ENCODE measurements at places on chromosomes 1 and 21.

DNA sequence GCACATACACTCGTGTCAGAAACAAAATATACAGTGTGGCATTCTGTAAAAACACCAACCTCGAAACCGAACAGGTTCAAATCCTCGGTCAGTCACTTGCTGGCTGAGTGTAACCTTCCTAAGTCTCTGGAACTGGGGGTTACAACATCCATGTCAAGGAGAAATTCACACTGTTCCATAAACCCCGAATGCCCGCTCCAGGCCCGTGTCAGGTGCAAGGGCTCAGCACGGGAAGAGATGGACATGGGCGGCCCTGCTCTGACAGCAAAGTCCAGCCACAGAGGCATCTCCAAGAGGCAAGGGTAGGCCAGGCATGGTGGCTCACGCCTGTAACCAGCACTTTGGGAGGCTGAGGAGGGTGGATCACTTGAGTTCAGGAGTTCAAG lies 79.5 kb downstream of the SLC66A1 start:
- no peak for DNase-seq

GRCh38 chr1:24199291-24199900 lies 12.3 kb upstream of the IFNLR1 start:
- DNase-seq, result peak; percentile 72

DNA sequence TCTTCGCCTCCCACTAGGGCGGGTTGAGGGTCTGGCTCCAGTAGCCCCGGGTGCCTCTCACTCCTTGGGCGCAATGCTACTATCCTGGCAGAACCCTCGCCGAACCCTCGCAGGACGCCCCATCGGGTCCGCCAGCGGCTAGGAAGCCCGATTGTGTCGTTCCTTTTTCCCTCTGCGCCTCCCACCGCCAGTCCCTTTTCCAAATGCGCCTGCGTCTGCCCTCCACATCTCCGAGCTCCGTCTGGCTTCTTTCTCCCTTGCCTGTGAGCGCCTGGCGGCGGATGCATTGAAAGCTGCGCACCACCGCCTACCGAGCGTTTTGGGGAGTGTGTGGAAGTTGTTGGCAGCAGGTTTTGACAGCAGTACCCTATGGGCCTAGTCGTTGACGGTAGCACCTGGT lies 1.0 kb upstream of the DIRAS3 start:
- DNase-seq, result no peak

- DNase-seq, result no peak
These were observed 691 bp upstream of the KIFAP3 start for GRCh38 chr1:170075186-170075585.

GRCh38 chr1:235855811-235856429 lies 10.8 kb downstream of the LYST start:
- DNase-seq, result no peak

DNA sequence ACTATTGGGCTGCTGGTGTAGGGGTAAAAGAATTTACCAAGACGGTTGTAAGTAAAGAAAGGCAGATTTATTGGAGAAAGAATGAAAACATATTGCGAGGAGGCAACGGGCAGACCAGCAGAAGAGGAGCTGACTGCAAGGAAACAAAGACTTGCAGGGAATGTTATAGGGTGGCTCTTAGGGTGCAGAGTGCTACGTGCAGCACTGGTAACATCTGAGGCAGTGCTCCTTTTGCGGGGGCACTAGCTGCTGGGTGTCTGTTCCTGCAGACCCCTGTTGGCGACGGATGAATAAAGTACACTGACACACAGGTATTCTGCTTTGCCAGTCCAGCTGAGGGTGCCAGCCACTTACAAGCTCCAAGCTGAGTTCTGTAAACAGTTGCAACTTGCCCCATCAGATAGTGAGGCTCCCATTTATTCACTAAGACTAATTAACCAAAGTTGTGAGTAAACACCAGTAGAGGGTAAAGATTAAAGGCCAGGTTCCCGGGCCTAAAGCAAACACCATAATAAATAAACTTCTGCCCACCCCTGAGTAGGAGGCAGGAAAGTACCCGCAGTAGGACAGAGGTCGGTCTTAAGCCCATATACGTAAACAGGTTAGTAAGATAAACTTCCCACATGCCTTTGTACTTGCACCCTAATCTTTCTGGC lies 140.2 kb upstream of the KCNK1 start:
- no peak for DNase-seq

DNA sequence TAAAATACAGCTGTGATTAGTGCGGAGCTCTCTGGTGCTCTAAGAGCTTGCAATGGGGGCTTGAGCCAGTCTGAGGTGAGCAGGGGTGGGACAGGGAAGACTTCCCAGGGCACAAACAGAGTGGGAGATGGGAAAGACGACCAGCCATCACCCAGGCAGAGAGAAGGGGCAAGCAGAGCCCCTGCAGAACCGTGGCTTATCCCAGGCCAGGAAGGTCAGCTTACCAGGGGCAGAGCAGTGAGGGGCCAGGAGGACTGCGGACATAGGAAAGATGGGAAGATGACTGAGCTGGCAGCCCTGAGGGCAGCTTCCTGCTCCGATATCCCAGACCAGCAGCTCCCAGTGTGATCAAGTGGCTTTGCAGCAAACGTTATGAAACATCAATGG lies 55.4 kb upstream of the IFFO2 start:
- DNase-seq, result no peak

DNA sequence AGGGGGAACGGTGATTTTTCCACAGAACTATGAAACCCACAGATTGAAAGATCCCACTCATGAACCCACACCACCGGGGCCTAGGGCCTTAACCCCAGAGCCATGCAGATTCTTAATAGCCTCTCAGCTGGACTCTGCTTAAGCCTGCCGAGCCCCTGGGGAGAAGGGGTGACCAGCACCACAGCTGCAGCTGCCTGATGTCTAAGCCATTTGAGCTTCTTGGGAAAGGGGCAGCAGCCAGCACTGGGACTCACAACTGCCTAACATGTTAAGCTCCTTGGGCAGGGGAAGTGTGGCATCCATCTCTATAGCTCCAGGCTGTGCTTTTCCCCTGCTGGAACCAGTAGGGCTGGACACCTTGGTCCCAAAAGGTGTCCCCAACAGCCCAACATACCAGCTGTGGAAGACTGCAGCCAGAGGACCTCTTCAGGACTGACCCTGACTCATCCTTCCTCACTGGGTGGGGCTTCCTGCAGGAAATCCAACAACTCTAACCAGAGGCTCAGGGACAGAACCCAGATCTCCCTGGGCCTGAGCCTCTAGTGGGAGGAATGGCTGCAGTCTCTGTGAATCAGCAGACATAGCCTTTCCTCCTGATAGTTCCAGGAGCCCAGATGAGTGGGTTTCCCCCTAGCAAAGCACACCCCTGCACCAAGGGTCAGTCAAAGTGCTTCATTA lies 34.6 kb upstream of the FMO3 start:
- DNase-seq, result no peak

DNA sequence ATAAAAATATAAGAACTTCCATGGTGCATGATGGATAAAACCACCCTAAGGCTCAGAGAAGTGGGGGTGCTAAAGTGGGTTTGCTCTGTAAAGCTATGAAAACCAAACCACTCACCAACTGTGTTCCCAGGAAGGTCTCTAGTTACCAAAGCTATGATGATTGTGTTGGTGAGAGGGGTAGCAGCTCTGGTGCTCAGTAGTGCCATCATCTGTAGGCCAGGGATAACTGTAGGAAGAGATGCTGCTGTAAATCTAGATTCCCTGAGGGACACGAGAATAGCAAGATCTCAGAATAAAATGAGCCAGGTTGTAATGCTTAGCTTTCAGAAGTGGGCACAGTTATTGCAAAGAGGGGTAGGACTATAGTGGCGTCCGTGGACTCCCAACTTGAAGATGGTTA lies 124.5 kb downstream of the GREM2 start:
- no peak for DNase-seq

- no peak for DNase-seq
These were observed 166.8 kb downstream of the BACH1 start for GRCh38 chr21:29465546-29465945.

GRCh38 chr1:203649999-203650836 lies 23.6 kb downstream of the ATP2B4 start:
- peak; percentile 46 for DNase-seq

- DNase-seq, result no peak
These were observed 21.1 kb upstream of the ZRANB2 start for GRCh38 chr1:71101839-71102376.

- no peak for DNase-seq
These were observed 690.7 kb downstream of the NCAM2 start for GRCh38 chr21:21688889-21689288.

- peak; percentile 63 for DNase-seq
These were observed 34.1 kb downstream of the BMP8A start for GRCh38 chr1:39525366-39526165.

- no peak for DNase-seq
These were observed 42.8 kb downstream of the CLDN14 start for GRCh38 chr21:36436829-36437744.

- DNase-seq, result peak; percentile 70
These were observed 22.9 kb downstream of the ATP2B4 start for GRCh38 chr1:203649551-203649998.

DNA sequence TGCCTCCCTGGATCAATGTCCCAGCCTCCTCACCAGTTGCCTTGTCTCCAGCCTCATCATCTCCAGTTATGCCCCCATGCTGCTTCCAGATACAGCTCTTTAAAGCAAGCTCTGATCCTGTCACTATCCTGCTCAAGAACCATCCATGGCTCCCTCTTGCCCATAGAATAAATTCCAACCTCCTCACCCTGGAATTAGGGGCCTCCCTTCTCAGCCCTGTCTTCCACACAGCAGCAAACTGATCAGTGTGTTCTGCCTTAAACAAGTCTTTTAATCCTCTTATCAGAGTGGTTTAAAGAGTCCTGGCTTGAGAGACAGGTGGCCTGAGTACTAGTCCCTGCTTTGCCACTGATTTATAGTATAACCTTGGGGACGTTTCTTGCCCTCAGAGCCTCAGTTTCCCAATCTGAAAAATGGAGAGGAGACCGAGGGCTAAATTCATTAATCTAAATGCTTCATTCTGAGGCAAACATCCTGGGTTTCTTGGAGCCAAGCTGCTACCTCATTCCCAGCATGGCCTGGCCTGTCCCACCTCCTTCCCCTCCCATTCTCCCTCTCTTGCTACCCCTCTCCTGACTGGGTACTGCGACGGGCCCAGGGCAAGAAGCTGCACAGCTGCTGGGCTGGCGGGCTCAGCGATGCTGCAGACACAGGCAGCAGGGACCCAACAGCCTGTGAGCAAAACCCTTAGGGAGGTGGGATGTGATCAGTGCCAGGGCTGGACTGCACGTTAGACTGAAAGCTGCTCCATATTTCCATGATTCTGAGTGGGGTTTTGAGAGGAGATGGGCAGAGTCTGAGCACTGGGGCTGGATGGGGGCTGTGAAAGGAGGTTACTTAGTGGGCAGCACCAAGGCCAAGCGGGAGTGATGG lies 221.4 kb downstream of the PTPRU start:
- DNase-seq, result no peak

- DNase-seq, result no peak
These were observed 2.6 kb upstream of the RAB7B start for GRCh38 chr1:206005778-206006180.

DNA sequence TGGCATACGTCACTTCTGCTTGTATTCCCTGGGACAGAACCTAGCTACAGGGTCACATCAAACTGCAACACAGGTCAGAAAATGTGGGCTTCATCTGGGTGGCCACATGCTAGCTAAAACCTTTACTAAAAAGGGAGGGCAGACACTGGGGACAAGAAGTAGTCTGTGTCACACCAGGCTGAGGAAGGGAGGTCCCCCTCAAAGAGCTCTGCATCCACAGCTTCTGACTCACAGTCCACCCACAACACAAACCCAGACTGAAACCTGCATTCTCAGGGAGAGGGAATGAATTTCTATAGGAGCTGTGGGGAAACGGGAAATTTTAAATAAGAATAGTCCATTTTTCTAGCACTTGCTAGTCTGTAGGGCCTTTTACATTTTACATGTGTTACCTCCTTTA lies 16.2 kb downstream of the OLIG2 start:
- DNase-seq, result no peak

DNA sequence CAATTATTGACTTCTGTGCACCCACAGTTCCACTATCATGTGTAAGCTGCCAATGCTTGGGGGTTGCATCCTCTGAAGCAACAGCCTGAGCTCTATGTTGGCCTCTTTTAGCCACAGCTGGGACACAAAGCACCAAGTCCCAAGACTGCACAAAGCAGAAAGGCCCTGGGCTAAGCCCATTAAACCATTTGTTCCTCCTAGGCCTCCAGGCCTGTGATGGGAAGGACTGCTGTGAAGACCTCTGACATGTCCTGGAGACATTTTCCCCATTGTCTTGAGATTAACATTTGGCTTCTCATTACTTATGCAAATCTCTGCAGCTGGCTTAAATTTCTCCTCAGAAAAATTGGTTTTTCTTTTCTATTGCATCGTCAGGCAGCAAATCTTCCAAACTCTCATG lies 123.7 kb upstream of the DEPDC1 start:
- no peak for DNase-seq

GRCh38 chr1:68103011-68103545 lies 52.7 kb upstream of the DIRAS3 start:
- no peak for DNase-seq

- peak; percentile 68 for DNase-seq
These were observed 7.6 kb downstream of the EFHD2 start for GRCh38 chr1:15417059-15417934.

DNA sequence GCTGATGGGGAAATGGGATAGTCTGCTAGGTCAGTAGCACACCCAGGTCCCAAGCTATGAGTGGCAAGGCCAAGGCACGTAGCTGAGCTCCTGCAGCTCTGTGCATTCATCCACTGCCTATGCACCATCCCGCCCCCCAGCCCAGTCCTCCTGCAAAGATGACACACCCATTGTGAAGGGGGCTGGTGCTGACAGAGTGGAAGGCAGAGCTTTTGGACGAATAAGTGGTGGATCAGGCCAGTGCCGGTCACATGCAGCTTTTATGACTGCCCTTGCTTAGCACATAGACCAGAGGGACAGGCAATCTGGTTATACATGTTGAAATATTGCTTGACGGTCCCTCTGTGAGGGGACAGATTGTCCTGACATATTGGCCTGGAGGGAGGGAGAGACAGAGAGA lies 494.3 kb downstream of the PTPRU start:
- no peak for DNase-seq

DNA sequence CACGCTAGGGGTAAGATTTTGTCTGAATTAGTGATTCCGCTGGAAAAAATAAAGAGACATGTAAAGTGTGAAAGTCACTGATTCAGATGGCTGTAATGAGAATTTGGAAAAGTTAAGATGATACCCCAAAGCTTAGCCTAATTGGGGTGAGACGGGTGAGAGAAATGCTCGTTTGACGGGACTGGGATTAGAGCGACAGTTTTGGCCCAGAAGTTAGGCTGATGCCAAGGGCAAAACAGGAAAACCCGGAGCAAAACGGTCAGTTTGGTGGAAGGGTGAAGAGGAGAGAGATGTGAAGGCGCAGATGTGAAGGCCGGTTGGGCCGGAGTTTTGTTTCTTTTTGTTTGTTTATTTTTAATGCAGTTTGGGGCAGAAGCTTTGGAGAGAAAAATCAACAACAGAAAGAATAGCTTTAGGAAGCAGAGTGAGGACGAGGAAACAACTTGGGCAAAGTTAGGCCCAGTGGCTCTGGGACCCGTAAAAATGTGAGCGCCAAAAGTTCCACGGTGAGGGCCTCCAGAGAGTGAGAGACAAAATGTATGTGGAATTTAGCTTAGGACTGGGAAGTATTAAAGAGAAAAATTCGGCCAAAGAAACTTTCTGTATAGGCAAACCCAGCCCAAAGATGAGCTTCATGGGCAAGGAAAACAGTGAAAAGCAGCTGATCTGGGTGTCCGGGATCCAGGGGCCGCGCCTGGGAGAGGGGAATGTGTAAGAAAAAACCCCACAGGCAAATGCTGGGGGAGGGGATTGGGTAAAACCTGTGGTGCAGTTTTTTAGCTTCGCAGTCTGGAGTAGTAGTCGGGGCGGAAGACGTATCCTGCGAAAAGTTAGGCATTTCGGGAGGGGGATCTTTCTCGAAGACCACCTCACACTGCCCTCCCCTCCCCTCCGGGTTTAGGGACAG lies 1.2 kb downstream of the DMRTA2 start:
- DNase-seq, result no peak

All from activated CD4-positive, alpha-beta T cell treated with anti-CD3 and anti-CD28 coated beads, Interleukin-2, Interleukin-4, amounts not matched to agents 100 ng/mL and 50 ng/mL, durations not matched to agents 16 hours and 8 hours (primary cell).